ENCODE measurements at places on chromosomes 6 and 20.

- no peak for DNase-seq
Observed at GRCh38 chr6:89611666-89612065, 26.9 kb downstream of the LYRM2 start.

DNA sequence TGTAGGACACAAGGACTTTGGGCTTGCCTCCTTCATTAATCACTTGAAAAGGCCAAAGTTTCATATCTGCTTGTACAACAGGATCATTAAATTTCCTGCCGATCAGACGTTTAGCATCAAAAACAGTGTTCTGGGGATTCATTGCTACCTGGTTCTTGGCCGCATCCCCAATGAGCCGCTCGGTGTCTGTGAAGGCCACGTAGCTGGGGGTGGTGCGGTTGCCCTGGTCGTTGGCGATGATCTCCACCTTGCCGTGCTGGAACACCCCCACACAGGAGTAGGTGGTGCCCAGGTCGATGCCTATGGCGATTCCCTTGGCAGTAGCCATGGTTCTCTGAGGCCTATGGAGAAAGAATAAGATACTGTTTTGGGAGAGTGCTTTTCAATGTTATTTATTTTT lies 3.4 kb downstream of the HSPA1L start:
- DNase-seq: no peak

GRCh38 chr6:134174672-134175531 lies 122.5 kb upstream of the SLC2A12 start:
- DNase-seq: peak; percentile 5

DNA sequence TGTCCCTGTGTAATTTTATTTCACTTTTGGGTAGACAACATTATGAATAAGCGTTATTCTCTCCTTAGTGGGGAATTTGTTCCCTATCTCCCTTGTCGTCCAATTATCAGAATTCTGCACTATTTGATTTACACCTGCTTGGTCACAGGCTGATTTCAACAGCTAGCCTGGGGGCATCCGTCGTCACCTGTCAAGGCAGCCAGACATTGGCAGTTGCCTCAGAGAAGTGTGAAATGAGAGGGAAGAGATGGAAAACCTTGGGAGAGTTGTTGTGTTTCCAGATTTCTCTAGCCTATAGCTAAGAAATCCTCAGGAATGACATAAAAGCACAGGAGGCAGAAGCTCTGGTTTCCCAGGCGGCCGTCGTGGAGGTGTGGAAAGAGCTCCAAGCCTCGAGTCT lies 891 bp upstream of the GHRH start:
- DNase-seq: no peak

- DNase-seq: no peak
Observed at GRCh38 chr6:29816030-29816429, 11.6 kb upstream of the HLA-G start.

- DNase-seq: no peak
Observed at GRCh38 chr20:62969179-62969760, 16.8 kb downstream of the SLC17A9 start.

- DNase-seq: no peak
Observed at GRCh38 chr6:151430886-151431285, 21.0 kb downstream of the RMND1 start.

DNA sequence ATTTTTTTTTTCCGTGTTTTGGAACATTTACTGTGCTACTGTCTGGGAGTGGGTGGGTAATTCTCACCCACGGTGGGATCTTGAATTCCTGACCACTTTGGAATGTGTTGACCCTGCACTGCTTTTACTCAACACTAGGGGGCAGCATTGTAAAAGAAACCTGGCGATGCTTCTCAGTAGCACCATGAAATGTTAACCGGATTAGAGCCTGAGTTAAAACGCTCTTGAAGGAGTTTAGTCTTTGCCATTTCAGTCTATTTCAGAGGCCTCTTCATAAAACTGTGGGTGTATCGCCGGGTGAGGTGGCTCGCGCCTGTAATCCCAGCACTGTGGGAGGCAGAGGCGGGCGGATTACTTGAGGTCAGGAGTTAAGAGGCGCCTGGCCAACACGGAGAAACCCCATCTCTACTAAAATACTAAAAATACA lies 114.4 kb upstream of the PRND start:
- DNase-seq: peak; percentile 13

DNA sequence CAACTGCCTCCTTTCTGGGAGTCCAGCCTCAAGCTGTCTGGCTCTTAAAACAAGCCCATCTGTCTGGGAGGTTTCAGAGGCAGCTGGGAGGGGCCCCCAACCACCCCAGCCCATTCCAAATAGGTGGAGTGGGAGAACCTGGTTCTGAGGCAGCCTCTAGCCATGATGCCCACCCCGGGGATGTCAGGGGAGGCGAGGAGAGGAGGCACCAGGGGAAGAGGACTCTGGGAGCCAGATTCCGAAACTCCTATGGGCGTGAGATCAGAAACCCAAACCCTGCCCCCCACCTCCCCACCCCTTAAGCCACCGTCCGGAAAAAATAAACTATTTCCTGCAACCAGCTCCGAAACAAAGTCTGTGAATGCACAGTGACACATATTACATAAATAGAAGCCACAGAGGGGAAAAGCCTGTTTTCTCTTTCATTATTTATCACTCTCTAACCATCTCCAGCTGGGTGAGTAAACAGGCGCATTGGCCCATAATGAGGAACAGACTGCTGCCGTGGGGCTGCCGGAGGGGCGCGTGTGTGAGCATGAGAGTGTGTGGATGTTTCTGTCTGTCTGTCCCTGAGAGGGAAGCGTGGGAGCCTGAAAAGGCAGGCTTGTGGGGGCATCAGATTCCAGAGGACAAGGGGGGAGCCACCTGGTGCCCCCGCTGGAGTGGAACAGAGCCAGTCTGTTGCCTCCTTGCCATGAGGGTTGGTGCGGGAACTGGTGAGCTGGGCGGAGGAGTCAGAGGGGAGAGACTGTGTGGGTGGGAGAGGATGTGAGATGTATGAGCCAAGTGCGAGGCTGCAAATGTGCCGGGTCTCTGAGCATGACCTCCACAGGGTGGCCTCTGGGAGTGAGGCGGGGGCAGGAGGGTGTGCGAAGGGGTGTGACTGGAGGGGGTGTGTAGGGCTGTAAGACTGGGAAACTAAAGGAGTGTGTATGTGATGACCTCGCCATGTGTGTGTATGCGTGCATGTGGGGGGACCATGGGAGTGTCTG lies 14.3 kb upstream of the FOXP4 start:
- DNase-seq: no peak
